Upper lobe of left lung (tissue), 6 donors: ENCODE measurements at places on chromosomes 2 and 18. TPM values are rescaled to one million over a fixed set of nuclear protein-coding genes. Genes with fewer than 3 reads are reported as not detected.

- no peak overlapping the region for H3K27ac ChIP-seq
- H3K4me1 ChIP-seq = no peaks in the 10 kb centered on the region
- H3K27me3 ChIP-seq = no peaks in the 10 kb centered on the region
- H3K4me3 ChIP-seq = no peak overlapping the region
Measured at GRCh38 chr2:202671317-202672035, 36.7 kb downstream of the FAM117B start.

GRCh38 chr2:1874101-1874865 lies 130.0 kb upstream of the PXDN start:
- DNase-seq = peak; percentile 70
- no peak overlapping the region for H3K4me3 ChIP-seq
- H3K36me3 ChIP-seq = no peaks in the 10 kb centered on the region
- H3K4me1 ChIP-seq = no peaks in the 10 kb centered on the region

Gene GALNT14
- 2.6 TPM for total RNA-seq

GRCh38 chr2:123596621-123597020 lies 428.5 kb upstream of the CNTNAP5 start:
- H3K4me3 ChIP-seq = no peak overlapping the region
- no peak overlapping the region for H3K27ac ChIP-seq
- H3K36me3 ChIP-seq = no peaks in the 10 kb centered on the region
- no peaks in the 10 kb centered on the region for H3K27me3 ChIP-seq
- H3K4me1 ChIP-seq = no peaks in the 10 kb centered on the region

DNA sequence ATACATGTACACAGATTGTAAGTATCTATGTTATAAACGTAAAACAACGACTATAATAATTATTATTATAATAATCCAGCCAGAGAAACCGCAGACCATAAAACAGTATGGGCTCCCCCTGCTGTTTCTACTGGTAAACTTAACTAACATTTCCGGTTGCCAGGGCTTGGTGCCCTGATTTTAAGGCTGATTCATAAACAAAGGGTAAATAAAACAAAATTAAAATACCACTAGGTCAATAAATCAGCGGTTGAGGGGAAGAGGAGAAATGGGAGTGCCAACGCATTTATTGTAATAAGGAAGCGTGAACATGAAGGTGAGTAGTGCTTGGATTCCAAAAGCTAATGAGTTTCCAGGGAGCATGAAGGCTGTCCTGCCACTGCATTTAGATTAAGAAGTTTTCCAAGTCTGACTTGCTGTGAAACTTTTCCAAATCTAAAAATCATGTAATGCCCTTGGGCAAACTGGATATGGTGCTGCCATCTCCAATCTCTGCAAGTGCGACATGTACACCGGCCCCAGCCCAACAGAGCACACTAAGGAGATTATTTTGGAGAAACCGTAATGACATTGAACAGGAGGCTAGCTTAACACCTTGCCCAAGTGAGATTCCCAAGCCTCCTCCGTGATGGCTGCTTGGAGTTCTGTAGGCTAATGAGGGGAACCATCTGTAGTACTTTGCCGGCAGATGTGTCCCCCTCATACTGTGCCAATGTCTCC lies 50.7 kb upstream of the HNRNPA3 start:
- no peak overlapping the region for H3K4me3 ChIP-seq
- peaks cover 14% of the 10 kb centered on the region for H3K4me1 ChIP-seq
- no peaks in the 10 kb centered on the region for H3K27me3 ChIP-seq
- H3K36me3 ChIP-seq = no peaks in the 10 kb centered on the region

DNA sequence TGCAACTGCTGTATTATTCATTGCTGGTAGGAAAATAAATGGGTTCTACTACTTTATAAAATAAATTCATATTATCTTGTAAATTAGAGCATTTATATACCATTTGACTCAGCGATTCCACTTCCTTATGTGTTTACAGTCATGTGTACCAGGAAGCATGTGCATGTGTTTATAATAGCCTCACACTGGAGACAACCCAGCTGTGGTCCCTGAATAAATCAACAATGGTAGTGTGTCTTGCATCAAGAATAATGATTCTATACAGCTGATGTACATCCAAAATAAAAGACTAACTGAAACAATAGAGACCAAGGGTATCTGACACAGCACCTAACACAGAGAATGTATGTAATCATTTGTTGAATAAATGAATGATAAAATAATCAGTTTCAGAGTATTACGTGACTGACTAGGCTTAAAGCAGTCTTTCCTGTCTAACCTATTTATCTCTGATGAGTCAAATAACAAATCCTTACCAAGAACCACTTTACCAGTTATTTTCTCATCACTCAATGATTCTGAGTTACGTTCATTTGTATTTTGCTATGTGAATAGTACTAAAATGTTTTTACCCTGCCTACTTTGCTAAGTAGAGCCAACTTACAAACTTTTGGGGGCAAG lies 216.8 kb downstream of the UBE2E3 start:
- H3K27me3 ChIP-seq = no peaks in the 10 kb centered on the region
- no peaks in the 10 kb centered on the region for H3K4me1 ChIP-seq
- no peak overlapping the region for H3K27ac ChIP-seq
- no peak overlapping the region for H3K4me3 ChIP-seq

Gene RPRM
- total RNA-seq = not detected

DNA sequence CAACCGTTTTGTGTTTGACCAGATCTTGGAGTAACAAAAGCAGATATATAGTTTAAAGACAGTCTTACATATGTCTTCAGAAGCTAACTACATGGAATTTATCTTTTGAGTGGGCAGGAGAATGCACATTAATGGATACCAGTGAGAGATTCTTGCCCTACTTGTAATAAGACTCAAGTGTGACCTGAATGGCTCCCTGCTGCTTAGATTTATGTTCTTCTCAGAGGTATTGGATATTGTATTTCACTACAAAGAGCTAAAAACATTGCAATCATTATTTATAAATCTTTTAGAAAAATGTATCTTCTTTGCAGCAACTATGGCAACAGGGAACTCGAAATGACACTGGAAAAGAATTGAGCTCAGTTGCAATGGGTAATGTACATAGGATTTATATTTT lies 227.7 kb downstream of the LRRTM4 start:
- H3K36me3 ChIP-seq = no peaks in the 10 kb centered on the region
- no peak for DNase-seq
- no peaks in the 10 kb centered on the region for H3K4me1 ChIP-seq
- no peak overlapping the region for H3K27ac ChIP-seq
- no peak overlapping the region for H3K4me3 ChIP-seq

GRCh38 chr18:49907346-49907929 lies 94.1 kb upstream of the ACAA2 start:
- H3K27me3 ChIP-seq = no peaks in the 10 kb centered on the region
- no peak for DNase-seq
- H3K36me3 ChIP-seq = no peaks in the 10 kb centered on the region
- H3K4me1 ChIP-seq = no peaks in the 10 kb centered on the region
- H3K27ac ChIP-seq = no peak overlapping the region

Gene ASB18
- not detected for total RNA-seq

DNA sequence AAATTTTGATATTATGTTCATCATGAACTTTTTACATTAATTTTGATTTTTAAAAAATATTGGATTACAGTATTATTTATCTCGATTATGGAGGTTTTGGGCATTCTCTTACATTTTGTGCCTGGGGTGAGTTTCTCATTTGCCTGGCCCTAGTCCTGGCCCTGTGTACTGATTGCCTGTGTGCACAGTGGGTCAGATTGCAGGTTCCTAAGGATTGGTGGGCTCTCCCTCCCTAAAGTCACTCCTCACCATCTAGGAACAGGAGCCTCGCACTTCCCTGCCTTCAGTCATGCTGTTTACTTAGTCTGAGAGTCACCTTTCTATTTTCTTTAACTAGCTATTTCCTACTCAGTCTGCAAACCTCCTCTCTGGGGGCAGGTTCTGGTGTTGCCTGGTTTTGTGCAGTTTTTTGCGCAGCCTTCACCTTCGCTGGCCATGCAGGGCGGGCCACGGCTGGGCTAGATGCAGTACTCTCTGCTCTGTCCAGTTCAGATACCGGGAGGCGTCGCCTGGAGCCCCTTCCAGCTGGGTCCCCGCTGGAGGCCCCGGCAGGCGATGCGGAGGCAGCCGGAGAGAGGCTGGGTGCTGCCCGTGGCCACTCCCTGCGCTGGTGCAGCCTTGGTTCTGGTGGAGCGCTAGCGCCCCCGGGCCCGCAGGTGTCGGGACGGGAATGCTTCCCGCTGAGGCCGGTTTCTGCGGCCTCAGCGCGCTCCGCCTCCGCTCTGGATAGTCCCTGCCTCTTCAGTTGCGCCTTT lies 23.3 kb upstream of the MC5R start:
- no peaks in the 10 kb centered on the region for H3K27me3 ChIP-seq
- H3K36me3 ChIP-seq = no peaks in the 10 kb centered on the region
- H3K27ac ChIP-seq = no peak overlapping the region
- peak overlapping the region; percentile 16 for H3K4me3 ChIP-seq

Gene SLC35F5
- total RNA-seq = 54.9 TPM

Gene GKN2
- 87.8 TPM for total RNA-seq

- DNase-seq = no peak
- H3K4me1 ChIP-seq = no peaks in the 10 kb centered on the region
- H3K27ac ChIP-seq = no peak overlapping the region
- no peak overlapping the region for H3K4me3 ChIP-seq
Measured at GRCh38 chr2:118312969-118313756, 224.9 kb downstream of the INSIG2 start.

DNA sequence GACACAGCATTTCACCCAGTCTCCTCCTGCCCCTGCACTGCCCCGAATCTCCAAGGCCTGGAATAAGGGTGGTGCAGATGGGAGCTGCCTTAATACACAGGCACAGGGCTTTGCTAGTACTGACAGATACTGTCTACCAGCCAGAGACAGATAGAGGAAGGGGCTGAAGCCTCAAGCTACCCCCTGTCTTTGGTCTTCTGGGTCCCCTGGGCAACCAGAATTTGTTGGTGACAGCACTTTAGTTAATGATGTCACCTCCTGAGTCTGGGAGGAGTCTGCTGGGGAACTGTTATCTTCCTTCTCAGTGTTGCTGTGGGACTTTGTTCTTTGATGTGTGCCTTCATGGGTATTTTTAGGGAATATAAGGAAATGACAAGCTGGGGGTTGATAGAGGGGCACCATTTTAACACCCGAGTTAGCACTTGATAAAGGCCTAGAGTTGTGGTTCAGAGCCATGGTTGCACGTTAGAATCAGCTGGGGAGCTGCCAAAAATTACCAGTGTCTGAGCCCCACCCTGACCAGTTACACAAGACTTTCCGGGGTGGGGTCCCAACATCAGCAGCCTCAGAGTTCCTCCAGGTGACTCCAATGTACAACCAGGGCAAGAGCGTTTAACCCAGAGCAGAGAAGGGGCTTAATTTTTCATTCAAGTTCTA lies 136.8 kb downstream of the SMAD7 start:
- DNase-seq = no peak
- H3K27ac ChIP-seq = no peak overlapping the region
- no peaks in the 10 kb centered on the region for H3K36me3 ChIP-seq
- no peaks in the 10 kb centered on the region for H3K27me3 ChIP-seq

DNA sequence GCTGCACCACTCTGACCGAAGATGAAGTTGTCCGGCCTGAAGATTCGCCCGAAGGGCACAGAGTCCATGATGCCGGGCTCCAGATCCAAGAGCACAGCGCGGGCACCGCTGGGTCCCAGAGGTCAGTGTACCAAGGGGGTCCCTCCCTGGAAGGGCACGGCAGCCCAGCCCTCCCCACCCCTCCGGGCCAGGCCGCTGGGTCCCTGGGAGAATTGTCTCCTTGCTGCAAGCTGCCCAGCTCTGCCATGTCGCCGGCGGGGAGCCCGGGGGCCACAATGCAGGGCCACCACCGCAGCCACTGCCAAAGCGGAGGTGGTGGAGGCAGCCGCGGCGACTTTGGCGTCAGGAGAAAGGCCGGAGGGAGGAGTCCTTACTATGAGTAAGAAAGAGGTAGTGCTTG lies 189.5 kb upstream of the CYRIA start:
- no peak overlapping the region for H3K4me3 ChIP-seq
- peak; percentile 74 for DNase-seq
- no peaks in the 10 kb centered on the region for H3K27me3 ChIP-seq
- no peaks in the 10 kb centered on the region for H3K4me1 ChIP-seq
- no peaks in the 10 kb centered on the region for H3K36me3 ChIP-seq

DNA sequence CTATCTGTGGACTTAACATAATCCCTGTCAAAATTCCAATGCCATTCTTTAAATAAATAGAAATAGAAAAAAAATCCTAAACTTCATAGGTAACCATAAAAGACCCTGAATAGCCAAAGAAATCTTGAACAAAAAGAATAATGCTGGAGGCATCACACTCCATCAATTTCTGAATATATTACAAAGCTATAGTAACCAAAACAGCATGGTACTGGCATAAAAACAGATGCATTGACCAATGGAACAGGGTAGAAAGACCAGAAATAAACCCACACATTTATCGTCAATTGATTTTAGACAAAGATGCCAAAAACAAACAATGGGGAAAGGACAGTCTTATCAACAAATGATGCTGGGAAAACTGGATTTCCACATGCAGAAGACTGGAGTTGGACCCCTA lies 205.7 kb downstream of the VAPA start:
- no peak for DNase-seq
- H3K4me3 ChIP-seq = no peak overlapping the region
- no peaks in the 10 kb centered on the region for H3K27me3 ChIP-seq
- H3K36me3 ChIP-seq = no peaks in the 10 kb centered on the region
- H3K27ac ChIP-seq = no peak overlapping the region

GRCh38 chr2:162749994-162750393 lies 88.6 kb downstream of the KCNH7 start:
- no peak for DNase-seq
- no peak overlapping the region for H3K27ac ChIP-seq
- H3K4me1 ChIP-seq = no peaks in the 10 kb centered on the region
- H3K27me3 ChIP-seq = no peaks in the 10 kb centered on the region

Gene PARD6G
- total RNA-seq = 6.1 TPM

- DNase-seq = no peak
- no peak overlapping the region for H3K4me3 ChIP-seq
- no peaks in the 10 kb centered on the region for H3K4me1 ChIP-seq
- H3K27ac ChIP-seq = no peak overlapping the region
- H3K27me3 ChIP-seq = no peaks in the 10 kb centered on the region
- H3K36me3 ChIP-seq = no peaks in the 10 kb centered on the region
Measured at GRCh38 chr2:128564551-128564950, 245.9 kb upstream of the HS6ST1 start.

Gene PDCL3
- 6.3 TPM for total RNA-seq

- no peak overlapping the region for H3K4me3 ChIP-seq
- no peak overlapping the region for H3K27ac ChIP-seq
- H3K4me1 ChIP-seq = no peaks in the 10 kb centered on the region
- no peaks in the 10 kb centered on the region for H3K27me3 ChIP-seq
Measured at GRCh38 chr2:59027320-59027719, 786.2 kb upstream of the FANCL start.
